ENCODE measurements at places on chromosomes 3 and 15.

DNA sequence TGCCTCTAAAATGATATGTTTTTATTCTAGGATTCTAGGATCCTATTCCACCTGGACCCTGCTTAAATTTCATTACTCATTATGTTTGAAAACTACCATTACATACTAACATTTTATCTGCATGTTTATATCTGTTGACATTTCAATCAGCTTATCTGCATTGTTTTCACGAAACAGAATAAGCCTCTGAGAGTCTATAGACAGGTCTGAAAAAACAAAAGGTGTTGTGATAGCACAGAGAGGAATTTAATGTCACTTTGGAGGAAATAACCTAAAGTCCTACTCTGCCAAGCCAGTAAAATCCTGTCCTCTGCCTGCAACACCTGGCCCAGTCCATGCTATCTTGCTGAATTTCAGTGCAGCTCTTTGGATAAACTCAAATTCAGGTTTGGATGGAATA, 315.2 kb downstream of the ZBTB20 start:
- no peak for DNase-seq

- DNase-seq: no peak
Observed at GRCh38 chr15:67559158-67559557, 16.7 kb downstream of the MAP2K5 start.

DNA sequence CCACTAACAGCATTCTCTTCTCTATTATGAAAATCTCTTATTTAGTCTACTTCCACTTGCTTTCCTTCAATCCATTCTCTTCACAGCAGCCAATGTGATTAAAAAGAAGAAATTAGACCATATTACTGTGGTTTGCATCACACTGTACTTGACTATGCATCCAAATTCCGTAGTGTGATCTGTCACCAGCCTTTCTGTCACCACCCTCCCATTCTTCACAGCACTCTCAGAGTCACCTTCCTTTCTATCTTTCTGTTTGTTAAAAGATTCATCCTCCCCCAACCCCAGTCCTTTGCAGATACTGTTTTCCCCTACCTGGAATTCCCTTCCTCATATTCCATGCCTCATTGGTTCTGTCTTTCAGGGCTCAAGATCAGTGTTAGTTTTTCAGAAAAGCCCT, 55.0 kb upstream of the ABHD10 start:
- no peak for DNase-seq

- no peak for DNase-seq
Observed at GRCh38 chr15:69134791-69135190, 25.6 kb upstream of the GLCE start.

DNA sequence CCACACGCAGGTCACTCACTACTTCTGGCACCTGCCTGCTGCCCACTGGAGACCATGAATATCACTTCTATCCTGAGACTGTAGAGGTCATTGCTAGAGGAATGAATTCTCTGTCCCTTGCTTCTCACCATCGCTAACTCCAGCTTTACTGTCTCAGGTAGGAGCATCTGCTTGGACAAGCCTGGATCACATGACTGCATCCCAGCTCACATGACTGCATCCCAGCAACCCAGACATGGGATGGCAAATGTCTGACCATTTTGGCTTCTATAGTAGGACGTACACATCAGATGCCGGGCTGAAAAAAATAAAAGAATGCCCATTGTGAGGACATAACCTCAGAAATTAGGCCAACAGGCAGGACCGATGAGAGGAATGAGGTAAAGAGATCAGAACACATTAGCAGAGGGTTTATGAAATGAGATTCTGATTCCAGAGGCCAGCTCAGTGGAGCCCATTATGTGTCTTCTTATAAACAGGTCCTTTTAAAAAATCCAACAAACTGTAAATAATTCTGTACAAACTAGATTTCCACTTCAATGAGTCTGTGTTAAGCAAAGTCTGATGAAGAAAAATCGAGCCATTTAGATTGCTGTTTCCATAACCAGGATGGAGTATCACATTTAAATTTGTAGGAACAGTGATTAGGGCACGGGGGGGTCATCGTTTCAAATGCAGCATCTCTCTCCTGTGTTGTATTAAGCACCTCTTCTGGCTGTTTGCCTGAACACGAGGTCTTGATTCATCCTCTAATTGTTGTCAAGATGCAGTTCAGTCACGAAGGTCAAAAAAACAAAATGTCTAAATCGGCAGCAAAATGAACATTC, 126.7 kb downstream of the MTHFS start:
- no peak for DNase-seq

DNA sequence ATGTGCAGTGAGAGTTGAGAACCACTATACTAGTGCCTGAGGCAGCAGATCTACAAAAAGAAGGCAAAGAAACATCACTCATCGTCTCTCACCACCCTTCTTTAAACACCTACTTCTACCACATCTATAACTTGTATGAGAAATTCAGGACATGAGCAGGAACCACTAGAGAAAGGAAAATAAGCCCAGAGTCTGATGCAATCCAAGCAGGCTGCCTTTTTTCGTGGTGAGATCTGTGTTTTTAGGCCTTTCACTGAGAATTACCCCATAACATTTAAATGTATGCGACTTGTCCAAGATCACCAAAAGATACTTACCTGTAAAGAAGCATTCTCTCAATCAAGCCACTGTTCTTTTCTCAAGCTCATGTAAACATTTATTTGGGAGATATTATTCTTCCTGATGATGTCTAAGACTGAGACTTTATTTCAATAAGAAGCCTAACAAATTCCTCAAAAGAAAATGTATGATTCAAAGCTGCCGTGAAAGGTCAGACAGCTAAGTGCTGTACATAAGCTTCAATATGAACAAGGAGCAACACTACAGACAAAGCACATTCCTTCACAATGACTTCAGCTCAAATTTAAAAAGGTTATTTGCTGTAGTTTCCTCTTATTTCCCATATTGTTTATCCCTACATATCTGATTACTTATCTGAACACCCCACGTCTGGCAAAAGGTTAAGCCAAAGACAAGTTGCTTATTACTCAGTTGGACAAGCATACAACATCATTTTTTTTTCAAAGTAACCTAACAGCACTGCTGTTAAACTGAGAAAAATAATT, 16.5 kb downstream of the SPICE1 start:
- no peak for DNase-seq

DNA sequence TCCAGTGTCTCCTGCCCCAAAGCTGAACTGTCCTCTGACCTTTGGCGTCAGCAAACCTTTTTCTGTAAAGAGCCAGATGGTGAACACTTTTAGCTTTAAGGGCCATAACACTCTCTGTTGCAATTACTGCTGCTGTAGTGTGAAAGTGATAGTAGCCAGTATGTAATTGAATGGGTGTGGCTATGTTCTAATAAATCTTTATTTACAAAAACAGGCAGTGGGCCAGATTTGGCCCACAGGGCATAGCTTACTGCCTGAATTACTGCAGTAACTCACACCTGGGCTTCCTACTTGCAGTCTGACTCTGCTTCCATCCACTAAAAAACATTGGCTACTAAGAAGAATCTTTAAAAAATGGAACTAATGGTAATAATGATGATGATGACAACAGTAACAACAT, 68.0 kb upstream of the SLC6A11 start:
- no peak for DNase-seq

DNA sequence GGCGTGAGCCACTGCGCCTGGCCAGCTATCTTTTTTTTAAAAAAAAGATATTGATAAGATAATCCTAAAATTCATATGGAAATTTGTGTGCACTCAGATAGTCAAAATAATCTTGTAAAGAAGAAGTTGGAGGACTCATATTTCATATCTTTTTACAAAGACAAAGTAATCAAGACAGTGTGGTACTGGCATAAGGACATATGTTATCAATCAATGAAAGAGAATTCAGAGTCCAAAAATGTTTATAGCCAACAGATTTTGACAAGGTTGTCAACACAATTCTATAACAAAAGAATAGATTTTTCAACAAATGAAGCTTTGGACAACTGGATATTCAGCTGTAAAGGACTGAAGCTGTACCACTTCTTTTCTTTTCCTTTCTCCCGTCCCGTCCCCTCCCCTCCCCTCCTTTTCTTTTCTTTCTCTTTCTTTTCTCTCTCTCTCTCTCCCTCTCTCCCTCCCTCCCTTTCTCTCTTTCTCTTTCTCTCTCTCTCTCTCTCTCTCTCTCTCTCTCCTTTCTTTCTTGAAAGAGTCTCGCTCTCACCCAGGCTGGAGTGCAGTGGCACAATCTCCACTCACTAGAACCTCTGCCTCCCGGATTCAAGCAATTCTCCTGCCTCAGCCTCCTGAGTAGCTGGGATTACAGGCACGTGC, 126.8 kb downstream of the GSK3B start:
- DNase-seq: no peak

GRCh38 chr3:3826521-3826920, 27.3 kb downstream of the LRRN1 start:
- DNase-seq: no peak

DNA sequence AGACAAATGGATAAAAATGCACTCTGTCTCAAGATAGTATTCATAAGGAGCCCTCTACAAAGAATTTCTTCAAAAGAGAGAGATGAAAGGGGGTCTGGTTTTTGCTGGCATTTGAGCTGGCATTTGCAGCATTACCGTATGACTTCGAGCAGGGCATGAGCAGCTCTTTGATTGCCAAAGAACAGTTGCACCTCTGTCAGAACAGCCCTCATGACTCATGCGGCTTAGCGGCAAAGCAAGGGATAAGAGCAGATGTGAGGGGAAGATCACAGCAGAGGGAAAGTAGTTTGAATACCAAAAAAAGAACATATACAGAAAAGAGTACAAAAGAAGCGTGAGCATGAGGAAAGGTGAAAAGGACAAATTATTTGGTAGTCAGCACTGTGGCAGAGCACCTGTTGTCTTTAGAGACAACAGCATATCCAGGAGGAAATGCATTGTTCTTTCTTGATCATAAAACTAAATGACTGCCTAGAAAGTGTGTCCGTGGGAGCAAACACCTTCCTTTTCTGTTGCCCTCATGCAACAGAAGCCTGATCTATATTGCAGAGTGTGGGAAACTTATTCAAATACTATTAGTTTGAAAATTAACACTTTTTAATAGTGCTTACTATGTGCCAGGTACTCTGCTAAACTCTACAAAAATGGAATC, 80.5 kb upstream of the SLC24A5 start:
- DNase-seq: no peak

DNA sequence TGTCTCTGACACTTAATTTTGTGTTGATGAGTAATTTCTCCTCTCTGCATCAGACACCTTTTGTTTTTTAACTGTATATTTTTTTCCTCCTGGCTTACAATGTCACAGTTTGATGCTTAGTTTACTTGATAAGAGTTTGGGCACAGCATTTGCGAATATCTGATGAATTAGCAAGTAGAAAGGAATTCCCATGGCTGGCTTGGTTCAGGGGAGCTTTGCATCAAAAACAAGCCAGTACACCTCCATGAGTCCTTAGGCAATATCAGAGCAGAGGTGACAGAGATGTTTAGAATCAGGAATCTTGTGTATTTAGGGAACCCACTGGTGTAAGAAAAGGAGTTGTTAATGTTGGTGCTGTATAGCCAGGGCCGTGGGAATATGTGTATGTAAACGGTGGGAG, 9.3 kb downstream of the ARHGEF26 start:
- DNase-seq: no peak

DNA sequence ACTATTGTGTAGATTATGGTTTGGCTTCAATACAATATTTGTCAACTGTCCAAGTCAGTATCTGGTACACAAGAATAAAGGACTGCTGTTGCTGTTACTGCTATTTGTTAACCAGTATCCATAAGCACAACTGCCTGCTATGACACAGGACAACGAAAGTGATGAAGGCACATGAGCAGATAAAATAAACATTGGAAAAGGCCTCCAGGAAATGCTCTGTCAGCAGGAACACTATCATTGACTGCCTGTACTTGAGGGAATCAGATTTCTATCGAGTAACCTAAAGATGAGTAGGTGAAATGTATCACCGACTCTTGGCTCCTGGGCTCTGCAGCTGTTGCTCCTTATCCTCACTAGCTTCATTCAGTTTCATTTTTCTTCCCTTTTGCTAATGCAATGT, 56.5 kb downstream of the FMN1 start:
- DNase-seq: no peak

GRCh38 chr3:58150810-58151199, 60.0 kb downstream of the DNASE1L3 start:
- DNase-seq: no peak

DNA sequence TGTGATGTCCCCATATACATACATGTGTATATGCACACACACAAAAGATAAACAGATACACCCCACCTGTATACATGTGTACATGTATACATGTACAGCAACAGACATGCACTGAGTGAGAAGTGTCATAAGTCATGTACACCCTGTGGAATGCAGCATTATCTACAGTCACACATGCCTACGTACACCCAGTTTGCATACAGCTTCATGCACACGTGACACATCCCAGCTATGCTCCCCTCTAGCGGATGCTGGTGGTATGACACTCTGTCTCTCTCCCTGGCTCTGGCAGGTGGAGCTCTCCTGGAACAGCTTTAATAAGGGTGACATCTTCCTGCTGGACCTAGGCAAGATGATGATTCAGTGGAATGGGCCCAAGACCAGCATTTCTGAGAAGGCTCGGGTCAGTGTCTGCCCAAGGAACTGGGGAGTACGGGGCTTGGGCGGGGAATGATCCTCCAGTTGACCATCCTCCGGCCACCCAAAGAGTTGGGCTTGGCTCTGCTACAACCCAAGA, 6.3 kb downstream of the VILL start:
- peak; percentile 78 for DNase-seq

- no peak for DNase-seq
Observed at GRCh38 chr3:10002951-10003350, 16.3 kb upstream of the EMC3 start.

- DNase-seq: no peak
Observed at GRCh38 chr3:43011638-43012037, 32.5 kb downstream of the GASK1A start.

GRCh38 chr3:171396048-171396447, 64.2 kb downstream of the TNIK start:
- peak; percentile 48 for DNase-seq

- DNase-seq: no peak
Observed at GRCh38 chr15:34059946-34060345, 20.9 kb upstream of the AVEN start.

- no peak for DNase-seq
Observed at GRCh38 chr15:73711526-73711925, 27.3 kb downstream of the CD276 start.

DNA sequence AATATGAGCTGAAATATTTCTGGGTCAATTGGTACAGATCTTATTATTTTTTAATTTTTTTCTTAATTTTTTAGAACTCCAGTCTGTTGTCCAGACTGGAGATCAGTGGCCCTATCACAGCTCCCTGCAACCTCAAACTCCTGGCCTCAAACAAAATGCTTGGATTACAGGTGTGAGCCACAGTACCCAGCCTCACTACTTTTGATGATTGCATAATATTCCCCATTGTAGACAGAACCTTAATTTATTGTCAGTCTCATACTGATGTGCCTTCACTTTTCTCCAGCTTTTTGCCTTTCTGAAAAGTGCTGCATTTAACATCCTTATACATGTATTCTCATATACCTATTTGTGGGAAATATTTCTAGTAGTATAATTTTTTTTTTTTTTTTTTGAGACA, 144.9 kb downstream of the LIPC start:
- DNase-seq: no peak
